Hepatocyte (in vitro differentiated cells): ENCODE measurements at places on chromosomes 5 and 9. TPM values are rescaled to one million over a fixed set of nuclear protein-coding genes. Genes with fewer than 3 reads are reported as not detected.
A peak's percentile ranks its signal among the peaks of the same experiment; 100 is the strongest.

Gene N4BP3
- 1.3 and 1.6 TPM in 2 replicates for polyA plus RNA-seq

Gene ELAVL2
- 1.4 TPM in 1 of 2 replicates, not detected in the other for polyA plus RNA-seq

Gene NMUR2
- 0.57 TPM in 1 of 2 replicates, not detected in the other for polyA plus RNA-seq

GRCh38 chr5:164742025-164742424 is 1236.6 kb downstream of the MAT2B start:
- DNase-seq, result no peak

GRCh38 chr9:36278243-36278642 is 20.0 kb upstream of the GNE start:
- no peak for DNase-seq

GRCh38 chr5:37838152-37838932 is 1.5 kb downstream of the GDNF start:
- peak; percentile 47 for DNase-seq

- peak; percentile 28 for DNase-seq
Observed at GRCh38 chr9:112784020-112784785, 33.6 kb downstream of the SNX30 start.

Gene TMEM252
- polyA plus RNA-seq, result 0.16 and 0.41 TPM in 2 replicates

DNA sequence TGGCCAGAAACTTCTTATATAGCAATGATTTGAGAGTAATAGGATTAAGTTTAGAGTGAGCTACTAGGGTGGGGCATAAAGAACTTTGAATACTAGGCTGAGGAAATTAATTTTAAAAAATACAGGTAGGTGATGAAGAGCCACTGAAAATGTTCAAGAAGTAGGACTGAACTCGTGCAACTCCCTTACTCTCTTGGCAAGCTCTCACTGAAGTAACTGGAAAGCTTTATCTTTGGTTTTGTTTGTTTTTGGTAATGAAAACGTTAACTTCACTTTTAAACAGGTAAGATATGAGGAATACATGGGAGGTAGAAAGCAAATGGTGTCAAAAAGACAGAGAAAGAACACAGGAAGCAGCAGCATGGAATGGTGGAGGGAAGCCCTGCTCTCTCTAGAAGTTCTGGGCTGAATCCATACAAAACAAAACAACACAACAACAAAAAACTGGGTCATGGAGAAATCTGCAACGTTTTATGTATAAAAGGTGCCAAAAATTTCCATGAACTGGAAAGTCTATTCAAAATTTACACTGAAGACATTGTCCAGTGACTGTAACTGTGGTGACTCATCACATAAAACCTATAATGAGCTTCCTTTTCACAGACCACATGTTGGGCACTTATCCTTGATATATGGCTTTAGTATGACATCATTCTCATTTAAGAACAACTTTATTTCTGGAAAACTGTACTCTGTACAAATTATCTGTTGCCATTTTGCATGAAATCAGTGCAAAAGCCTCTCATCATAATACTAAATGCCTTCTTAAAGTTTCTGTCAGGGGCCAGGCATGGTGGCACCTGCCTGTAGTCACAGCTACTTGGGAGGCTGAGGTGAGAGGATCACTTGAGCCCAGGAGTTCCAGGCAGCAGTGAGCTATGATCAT is 91.2 kb upstream of the CHD1 start:
- peak; percentile 63 for DNase-seq

- no peak for DNase-seq
Observed at GRCh38 chr5:56429110-56429561, 196.0 kb upstream of the ANKRD55 start.

DNA sequence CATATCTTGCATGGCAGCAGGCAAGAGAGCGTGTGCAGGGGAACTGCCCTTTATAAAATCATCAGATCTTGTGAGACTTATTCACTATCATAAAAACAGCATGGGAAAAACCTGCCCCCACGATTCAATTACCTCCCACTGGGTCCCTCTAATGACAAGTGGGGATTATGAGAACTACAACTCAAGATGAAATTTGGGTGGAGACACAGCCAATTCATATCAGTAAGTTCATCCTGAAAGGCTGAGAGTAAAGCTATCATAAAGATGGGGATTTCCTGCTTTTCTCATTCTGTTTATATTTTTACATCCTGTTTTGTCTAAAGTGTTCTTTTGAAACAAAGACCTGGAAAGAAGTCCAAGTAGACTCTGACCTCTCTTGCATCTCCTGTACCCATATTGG is 28.9 kb upstream of the IL33 start:
- no peak for DNase-seq

Gene CARD9
- polyA plus RNA-seq, result 1.5 and 2.5 TPM in 2 replicates

DNA sequence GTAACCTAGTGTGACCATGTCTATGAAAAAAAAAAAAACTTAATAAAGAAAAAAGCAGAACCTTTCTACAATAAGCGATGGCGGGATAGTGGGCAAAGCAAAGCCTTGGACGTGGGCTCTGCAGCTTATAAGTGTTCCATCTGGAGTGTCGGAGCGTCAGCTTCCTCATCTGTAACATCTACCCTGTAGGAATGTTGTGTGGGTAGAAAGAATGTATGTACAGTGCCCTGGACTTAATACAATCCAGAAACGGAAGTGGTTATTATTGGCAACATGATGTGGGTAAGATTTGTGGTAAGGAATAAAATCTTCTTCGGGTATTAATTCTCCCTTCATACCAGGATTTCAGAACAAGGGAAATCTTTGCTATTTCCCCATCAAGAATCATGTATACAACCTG is 66.5 kb downstream of the SEMA5A start:
- no peak for DNase-seq

DNA sequence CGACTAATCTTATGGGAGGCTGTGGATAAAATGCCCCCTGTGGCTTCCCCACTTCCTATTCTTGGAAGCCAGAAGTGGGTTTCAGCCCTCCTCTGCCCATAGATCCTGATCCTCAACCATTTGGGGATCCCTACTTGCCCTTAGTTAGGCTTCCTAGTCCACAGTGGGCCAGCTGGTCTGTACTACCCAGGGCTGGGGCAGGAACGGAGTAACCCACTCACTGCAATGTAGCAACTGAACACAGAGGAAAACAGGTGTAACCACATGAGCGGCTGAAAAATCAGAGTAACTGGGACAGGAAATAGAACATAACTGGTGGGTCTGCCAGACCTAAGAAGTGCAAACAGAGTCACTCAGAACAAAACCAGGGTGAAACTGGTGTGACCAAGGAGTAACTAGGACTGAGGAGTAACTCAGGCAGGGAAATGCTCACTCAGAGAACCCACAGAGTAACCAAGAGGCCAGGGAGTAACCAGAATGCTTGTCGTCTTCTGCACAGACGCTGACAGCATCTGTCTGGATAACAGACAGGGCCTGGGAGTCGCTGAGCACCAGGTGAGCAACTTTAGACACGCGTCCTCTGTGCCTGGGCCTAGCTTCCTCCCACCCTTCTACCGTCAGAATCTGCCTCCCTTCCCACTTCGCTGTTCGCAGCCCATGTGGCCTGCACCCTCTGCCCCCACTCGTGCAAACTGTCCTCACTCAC is 1.0 kb downstream of the AQP3 start:
- DNase-seq, result no peak

Gene NEUROG1
- not detected in 2 replicates for polyA plus RNA-seq

- DNase-seq, result no peak
Observed at GRCh38 chr9:81468084-81468595, 221.2 kb downstream of the TLE1 start.

Gene LRRC19
- polyA plus RNA-seq, result 8.6 and 9.6 TPM in 2 replicates

DNA sequence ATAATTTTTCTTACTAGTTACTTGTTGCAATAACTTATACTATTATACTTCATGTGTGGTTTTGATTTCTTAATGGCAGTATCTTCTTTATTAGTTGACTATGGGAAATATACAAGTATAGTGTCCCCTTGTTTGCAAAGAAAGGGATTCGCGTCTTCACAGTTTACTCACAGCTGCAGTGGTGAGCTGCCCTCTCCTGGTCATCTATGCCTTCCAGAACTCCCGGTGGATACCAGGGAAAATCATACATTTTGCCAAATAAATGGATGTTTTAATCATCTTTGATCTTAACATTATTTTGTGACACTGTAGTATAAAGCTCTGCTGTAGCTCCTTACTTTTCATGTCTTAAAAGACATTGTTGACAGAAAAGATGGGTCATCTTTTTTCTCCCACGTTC is 142.0 kb downstream of the ZCCHC7 start:
- DNase-seq, result peak; percentile 35

GRCh38 chr5:116045821-116046220 is 13.5 kb downstream of the ARL14EPL start:
- no peak for DNase-seq

Gene AMBP
- 664 and 833 TPM in 2 replicates for polyA plus RNA-seq

DNA sequence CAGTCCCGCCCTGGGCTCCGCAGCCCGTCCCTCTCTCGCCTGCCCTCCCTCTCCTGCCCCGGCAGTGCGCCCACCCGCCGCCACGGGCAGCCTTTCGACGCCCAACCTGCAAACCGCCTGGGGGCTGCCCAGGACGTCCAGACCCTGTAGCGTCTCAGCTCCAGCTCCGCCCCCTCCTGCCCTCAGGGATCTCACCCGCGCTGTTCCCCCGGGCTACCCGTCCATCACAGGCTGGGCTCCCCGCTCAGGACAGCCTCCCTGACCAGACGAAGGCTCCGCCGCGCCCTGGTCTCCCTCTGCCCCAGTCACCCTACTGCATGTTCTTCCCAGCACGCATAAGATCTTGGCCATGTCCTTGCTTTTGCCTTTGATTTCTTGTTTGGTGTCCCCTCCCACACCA is 1.4 kb downstream of the RASGEF1C start:
- DNase-seq, result no peak

Gene OR1Q1
- polyA plus RNA-seq, result not detected in 2 replicates

DNA sequence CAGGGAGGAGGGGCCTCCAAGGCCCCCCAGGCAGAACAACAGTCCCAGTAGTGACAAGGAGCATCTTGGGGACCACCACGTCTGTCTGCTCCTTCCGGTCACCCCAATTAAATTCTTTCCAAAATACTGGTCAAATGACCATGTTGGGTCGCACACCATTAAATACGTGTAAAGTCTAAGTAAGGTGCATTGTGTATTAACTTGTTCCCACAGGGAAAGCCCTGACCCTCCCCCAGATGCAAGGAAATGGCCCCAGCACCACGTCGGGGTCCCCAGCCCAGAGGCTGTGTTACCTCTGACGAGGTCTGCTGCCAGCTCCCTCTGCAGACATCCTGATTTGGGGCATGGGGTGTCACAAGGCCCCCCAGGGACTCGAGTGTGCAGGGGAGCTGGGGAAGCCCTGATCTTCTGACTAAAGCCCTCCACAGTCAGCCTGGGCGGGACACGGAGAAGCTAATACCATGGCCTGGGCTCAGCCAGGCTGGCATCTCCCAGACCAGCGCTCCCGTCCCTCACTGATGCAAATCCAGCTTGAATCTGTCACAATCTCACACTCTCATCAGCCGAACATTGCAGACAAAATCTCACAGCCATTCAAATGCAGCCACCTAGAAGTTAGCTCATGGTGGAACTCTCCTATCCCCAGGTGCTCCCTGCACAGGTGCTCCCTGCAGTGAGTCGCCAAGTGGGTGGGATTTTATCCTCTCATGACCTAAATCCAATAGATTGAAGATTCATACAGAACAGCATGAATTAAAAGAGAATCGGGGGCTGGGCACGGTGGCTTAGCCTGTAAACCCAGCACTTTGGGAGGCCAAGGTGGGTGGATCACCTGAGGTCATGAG is 13.6 kb downstream of the TERT start:
- DNase-seq, result no peak

DNA sequence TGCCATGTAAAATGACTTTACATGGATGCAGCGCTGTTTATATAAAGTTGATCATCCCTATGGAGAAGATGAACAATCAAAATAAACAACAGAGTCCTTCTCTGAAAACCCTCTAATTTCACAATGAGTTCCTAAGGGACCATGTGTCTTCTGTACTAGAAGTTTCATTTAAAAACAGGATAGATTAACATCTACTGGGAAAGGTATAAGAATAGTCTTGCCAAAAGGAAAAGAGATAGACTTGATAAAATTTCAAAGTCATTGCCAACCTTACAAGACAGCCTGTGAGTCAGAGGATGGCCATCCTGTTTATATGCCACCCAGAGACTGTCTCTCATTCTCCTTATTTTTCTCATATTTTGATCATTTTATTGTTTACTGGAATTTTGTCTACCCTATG is 367.1 kb upstream of the PDE4D start:
- DNase-seq, result no peak

Gene CCL28
- polyA plus RNA-seq, result 0.80 and 1.1 TPM in 2 replicates

- no peak for DNase-seq
Observed at GRCh38 chr9:83724436-83724835, 16.7 kb upstream of the UBQLN1 start.

Gene PCDHGA9
- not detected in 2 replicates for polyA plus RNA-seq

- DNase-seq, result no peak
Observed at GRCh38 chr5:67381236-67381880, 184.8 kb upstream of the CD180 start.

Gene SOX30
- 0.44 TPM in 1 of 2 replicates, not detected in the other for polyA plus RNA-seq

GRCh38 chr9:81686614-81687520 is 2.5 kb downstream of the TLE1 start:
- DNase-seq, result peak; percentile 93

Gene PCDHA1
- not detected in 2 replicates for polyA plus RNA-seq

Gene ENTREP1
- 0.94 and 4.9 TPM in 2 replicates for polyA plus RNA-seq

Gene RACK1
- polyA plus RNA-seq, result 680 TPM in 2 replicates

GRCh38 chr9:99093492-99093791 is 11.5 kb upstream of the TGFBR1 start:
- no peak for DNase-seq

Gene TMEM215
- polyA plus RNA-seq, result 0.62 TPM in 1 of 2 replicates, not detected in the other

DNA sequence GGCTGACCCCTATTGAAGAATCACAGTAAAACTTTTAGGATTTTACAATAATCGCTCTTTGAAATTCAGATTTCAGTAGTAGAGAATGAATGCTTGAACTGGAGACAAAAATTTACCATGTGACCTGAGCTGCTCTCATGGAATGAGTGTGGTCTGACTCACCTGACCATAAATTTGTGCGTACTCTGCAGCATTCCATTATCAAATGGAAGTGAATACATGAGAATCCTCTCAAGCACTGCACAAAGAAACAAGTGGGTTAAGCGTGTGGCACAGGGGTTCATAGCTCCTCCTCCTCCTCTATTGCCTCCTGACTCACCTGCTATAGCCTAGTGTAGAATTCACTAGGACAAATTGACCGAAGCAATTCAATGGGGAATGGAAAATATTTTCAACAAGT is 269.8 kb upstream of the CDH9 start:
- no peak for DNase-seq

DNA sequence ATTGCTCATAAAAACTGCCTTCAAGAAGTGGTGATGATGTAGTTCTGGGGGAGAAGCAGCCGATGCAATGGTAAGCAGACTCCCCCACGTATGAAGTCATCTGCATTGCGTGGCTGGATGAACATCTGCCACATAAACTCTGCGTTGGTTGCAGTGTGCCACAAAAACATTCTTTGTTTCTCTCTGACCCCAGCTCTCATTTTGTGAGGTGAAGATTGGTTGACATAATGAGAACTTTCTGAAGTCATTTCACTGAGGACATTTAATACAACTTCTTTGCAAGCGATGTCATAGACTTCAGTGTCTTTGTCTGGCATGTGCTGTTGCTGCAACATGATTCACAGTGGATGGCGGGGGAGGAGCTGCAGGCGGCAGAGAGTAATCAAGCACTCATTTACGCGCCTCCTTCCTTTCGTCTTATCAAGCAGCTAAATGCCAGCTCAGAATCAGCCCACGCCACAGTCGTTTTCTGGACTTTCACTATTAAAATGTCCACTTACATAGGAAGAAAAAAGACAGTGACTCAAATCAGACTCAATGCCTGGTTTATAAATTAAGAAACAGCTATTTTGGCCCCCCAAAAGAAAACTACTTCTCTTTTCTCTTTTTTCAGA is 91.5 kb upstream of the NFIL3 start:
- peak; percentile 78 for DNase-seq
